NCI-H524 (cell line): ENCODE measurements at places on chromosomes 6 and 20.

GRCh38 chr6:28858963-28859362 is 64.8 kb downstream of the TRIM27 start:
- no peak for DNase-seq

DNA sequence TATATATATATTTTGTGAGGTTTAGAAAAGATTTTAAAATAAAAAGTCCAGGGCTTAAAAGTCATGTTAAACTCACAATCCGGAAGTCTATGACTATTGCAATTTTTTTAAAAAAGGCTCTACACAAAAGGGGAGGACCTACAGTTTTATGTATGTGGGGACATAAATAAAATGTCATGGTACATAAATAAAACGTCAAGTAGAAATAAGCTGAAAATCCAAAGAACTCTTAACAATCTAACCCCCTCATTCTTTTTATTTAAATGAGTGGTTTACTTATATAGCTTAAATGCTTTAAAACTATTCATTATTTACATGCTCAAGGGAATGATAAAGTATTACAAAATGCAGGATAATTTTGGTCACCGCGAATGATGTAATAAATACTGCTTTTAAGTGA is 36.2 kb downstream of the STX7 start:
- no peak for DNase-seq

DNA sequence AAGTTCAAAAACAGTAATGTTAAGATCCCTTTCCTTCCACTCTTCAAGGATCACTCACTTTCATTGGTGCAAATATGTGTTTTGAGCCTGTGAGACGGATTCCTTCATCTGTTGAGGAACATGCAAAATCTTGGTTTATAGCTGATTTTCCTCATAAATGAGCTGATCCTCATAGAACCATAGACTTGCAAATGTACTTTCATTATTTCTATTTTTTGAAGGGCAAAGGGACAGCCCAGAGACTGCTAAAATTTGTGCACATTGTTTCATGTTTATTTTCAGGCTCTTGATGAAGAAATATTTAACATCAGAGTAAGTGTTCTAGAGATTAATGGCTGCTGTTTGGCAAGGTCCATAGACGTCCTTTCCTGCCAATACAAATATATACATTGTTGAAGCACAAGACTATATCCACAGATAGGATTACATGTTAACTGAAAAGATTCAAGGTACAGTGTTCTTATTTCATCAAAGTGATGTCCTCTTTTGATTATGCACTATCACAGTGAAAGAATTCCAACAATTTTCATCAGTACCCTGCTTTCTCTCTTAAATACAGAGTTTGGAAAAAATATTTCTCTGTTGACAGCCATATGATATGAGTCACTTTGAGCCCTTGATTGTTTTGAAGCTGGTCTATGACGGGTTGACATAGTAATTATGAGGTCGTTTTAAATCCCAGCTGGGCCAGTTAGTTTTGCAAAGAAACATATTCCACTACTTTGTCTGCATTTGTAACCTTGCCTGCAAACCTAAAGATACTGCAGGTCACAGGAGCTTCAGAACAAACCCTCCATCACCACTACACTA is 95.7 kb downstream of the FILIP1 start:
- DNase-seq = no peak

DNA sequence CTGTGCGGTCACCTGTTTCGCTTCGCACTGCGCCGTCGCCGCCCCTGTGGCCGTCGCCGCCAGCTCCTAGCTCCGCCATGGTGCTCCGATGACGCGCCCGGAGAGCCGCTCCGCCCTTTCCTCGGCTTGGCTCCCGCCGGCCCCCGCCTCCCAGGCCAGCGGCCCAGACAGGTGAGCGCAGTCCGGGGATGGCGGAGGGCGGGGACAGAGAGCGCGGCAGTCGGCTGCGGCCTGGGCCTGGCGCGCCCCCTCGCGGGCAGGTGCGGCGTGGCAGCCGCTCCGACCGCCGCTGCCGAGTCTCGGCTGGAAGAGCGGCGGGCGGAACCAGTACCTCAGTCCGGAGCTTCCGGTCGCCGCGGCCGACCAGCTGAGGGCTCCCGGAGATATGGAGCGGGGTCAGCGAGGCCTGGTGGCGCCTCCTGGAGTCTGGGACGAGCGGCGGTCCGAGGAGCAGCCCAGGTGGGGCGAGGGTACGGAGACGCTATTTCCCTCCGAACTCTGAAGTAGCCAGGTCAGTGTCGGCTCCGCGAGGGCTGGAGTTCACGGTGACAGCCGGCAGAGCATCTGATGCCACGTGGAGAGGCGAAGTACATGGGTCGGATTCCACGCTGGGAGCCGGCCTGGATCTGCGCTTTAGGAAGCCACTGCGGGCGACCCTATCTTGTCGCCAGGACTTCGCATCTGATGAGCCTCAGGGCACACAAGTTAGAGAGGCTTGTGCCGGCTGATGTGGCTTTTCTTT is at the start of gene MAP7:
MAP7 (minus strand) TSS at position 93 of the 742 bp plus-strand sequence; CDS start at position 79, 14 bp downstream.
- peak; percentile 43 for DNase-seq

DNA sequence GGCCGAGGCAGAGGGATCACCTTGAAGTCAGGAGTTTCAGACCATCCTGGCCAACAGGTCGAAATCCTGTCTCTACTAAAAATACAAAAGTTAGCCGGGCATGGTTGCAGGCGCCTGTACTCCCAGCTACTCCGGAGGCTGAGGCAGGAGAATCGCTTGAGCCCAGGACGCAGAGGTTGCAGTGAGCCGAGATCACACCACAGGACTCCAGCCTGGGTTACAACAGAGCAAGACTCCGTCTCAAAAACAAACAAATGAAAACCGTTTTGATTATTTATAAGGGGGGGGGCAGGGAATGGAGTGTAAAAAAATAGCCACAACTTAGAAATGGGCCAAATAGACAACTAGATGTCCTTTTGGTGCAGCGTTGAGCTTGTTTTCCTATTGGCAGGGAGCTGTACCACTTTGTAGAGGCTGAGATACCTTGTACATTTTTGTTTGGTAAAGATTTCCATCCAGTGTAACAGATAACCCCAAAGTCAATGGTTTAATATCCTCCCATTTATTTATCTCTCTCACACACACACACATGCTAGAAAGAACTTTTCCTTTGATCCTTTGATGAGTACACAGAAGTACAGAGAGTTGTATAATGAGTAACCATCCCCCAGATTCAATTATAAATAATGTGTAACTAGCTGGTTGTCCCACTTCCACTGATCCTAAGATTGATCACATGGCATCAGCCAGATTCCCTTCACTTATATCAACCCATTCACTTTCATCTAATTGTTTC is 477.5 kb downstream of the PRKN start:
- no peak for DNase-seq

DNA sequence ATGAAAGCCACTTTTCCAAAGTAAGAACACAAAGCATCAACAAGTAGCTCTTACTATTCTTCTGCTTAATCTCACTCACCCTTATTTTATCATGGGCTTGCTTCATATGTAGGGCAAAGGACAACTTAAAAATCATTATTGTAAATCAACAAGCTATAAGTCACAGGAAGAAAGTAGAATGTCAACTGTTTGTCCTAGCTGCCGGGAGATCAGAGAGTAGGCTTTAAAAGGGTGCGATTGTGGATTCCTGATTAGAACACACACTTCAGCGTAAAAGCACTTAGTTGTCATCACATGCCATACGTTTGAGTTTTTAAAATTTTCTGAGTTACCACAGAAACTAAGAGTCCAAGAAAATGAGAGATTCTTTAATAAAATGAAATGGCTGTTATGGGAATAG is 44.4 kb upstream of the NHSL1 start:
- DNase-seq = no peak

- DNase-seq = no peak
Measured at GRCh38 chr20:37562695-37563480, 35.2 kb upstream of the BLCAP start.

GRCh38 chr20:15476186-15476585 is 1097.1 kb downstream of the KIF16B start:
- no peak for DNase-seq

DNA sequence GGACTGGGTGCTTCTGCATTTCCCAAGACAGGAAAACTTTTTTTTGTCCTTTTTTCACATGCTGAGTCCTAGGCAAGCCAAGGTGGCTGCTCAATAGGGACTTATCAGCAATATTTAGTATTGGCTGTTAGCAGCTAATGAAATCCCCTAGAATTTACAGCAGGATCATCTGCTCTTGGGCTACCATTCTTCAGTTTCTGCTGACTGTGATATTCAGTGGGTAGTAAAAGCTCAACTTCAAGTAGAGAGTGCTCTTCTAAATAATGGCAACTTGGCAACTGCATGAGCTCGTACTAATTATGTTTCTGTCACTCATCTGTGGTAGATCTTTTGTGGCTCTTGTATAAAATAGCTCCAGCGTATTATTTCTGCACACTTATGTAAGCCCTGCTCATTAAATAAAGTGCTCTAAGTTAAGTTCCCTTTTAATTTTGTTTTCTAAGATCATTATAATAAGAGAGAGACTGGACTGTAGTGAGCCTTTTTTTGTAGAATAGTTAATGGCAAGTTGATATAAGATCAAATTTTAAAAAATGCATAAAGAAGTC is 110.3 kb downstream of the SLC35F1 start:
- no peak for DNase-seq

DNA sequence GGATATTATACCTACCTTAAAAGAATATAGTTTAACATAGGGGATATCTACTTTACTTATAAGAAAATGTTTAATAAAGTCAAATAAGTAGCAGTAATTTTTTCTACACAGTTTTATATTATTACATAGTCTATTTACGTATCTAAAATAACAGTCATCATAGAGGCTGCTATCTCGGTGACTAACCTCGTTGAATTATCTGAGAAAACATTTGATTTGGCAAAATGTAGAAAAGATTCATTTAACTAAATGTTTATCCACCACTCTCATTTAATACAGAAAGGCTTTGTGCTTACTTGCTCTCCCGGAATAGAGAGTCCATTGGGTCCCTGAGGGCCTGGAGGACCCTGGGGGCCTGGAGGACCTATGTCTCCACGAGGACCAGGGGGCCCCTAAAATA is 103.6 kb downstream of the COL12A1 start:
- DNase-seq = no peak

- DNase-seq = no peak
Measured at GRCh38 chr20:58666702-58667101, 15.6 kb downstream of the STX16 start.

GRCh38 chr6:72704979-72705378 is 83.1 kb downstream of the KCNQ5 start:
- no peak for DNase-seq

GRCh38 chr6:16651871-16652270 is 109.4 kb downstream of the ATXN1 start:
- DNase-seq = no peak

DNA sequence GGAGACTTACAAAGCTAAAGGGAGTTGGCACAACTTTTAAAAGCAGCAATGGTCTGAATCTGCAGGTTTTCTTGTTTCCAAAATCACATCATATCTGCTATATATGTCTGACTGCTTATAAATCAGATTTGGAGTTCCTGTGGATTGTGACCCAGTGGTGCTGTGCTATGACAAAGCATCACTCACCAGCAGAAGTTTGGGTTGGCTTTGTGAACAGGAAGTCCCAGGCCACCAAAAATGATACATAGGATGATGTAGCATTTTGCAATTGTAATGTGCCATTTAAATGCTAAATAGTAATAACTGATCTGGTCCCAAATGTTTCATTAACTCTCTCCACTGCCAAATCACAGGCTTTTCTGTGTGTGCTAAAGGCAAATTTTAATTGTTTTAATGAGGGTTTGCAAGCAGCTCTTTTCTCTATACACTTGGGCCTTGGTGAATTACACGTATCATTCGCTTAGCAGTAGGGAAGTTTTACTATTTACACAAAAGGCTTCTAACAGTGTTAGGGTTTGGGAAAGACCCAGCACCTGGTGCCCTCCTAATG is 60.8 kb downstream of the SYNDIG1 start:
- no peak for DNase-seq

- DNase-seq = no peak
Measured at GRCh38 chr6:112839525-112839961, 492.4 kb downstream of the RFPL4B start.

DNA sequence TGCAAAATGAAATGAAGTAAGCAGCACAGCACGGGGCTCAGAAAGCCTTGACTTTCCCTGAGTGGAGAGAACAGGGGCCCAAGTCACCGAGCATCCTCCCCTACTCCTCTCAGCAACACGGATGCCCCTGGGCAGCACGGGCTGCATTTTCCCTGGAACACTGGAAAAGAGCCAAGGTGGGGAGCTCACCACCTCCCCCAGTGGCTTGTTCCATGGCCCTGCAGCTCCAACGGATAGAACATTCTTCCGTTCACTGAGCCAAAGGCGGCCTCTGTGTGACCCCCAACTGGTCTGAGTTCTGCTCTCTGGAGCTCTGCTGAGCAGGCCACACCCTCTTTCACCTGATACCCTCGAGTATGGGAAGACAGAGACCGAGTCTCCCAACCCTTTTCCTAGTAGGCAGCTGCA is 20.8 kb upstream of the EMILIN3 start:
- DNase-seq = no peak

GRCh38 chr6:3648724-3649123 is 102.8 kb downstream of the PXDC1 start:
- DNase-seq = no peak

DNA sequence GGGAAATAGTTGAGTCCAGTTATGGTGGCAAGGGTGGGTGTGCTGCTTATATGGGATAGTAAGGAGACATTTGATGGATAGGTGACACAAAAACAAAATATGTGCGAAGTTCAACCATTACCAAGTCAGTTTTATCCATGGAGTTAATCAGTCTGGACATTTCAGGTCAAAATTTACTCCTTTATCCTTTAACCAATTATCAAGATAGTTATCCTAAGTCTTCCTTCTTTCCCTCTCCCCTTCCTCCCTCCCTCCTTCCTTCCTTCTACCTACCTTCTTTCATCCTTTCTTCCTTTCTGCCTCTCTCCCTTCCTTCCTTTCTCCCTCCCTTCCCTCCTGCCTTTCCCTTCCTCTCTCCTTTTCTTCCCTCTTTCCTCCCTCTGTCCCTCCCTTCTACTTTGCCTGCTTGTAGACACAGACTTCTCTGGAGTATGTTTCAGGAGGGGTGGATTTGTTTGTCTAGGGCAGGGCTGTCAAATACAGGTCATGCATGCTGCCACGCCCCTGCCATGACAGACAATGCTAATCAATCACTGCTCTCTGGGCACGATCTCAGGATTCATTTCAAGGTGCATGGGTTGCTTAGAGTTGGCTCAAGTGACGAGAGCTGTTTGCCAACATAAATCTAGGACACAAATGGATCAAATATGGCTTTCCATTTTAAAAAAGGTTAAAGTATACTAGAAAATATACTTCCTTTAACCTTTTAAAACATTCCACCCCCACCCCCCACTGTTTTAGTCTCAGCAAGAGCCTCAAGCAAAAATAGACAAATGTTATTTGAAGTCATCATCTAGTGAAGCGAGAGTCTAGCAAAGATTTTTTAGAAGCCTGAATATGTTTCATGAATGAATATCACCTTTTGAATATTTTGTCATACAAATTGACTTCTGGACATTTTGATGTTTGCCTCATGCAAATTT is 281.6 kb upstream of the CITED2 start:
- no peak for DNase-seq

DNA sequence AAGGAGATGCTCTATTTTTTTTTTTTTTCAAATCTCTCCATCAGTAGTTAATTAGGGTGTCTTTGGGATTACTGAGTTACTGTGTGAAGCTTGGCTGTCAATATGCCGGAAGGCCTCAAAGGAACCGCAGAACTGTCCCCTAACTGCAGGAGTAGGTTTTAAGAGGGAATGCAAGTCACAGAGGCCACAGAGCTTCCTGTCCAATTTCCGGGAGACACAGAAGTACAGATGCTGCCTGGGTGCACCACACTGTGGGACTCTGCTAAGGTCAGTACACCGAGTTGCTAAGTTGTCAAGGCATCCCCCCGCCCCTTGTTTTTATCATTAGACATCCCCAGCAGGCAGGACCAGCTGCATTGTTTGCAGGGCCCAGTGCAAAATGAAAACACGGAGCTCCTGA is 120.2 kb upstream of the RAB32 start:
- no peak for DNase-seq
